Esophagus mucosa (tissue), 1 donor: ENCODE measurements at places on chromosomes 7 and 10.
A peak's percentile ranks its signal among the peaks of the same experiment; 100 is the strongest.

- ATAC-seq, result no peak
Observed at GRCh38 chr10:77180104-77180503, 457.5 kb downstream of the KCNMA1 start.

GRCh38 chr7:86931439-86931838 lies 128.0 kb downstream of the ELAPOR2 start:
- ATAC-seq, result no peak

GRCh38 chr7:142583446-142583845 lies 165.8 kb upstream of the PRSS1 start:
- peak; percentile 94 for ATAC-seq

DNA sequence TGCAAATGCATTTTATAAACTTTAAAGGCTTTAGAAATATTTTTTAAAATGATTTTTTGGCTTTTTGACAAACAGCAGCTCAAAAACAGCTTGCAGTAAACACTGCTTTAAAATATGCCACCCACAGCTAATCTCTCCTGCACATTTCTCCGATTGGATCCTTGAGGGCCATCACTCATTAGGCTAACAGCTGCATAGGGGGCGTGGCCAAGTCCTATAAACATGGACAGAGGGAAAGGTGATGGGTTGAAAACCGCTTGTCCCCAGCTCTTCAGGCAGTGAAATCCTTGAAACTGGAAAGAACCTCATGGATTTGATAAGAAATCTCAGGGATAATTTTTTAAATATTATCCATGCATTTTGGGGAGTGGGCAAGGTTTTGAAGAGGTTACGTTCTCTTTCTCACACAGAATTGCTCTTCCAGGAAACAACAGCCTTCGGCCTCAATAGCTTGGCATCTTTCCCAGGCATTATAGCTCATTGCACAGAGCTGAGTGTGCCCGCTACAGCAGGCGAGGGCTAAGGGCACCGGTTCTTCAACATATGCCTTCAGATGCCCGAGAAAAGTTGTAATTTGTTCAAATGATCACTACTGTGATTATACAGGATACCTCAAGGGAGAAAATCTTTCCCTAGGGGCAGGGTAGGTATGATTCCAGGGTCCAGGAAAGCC lies 1.7 kb downstream of the PLEKHS1 start:
- ATAC-seq, result peak; percentile 26

DNA sequence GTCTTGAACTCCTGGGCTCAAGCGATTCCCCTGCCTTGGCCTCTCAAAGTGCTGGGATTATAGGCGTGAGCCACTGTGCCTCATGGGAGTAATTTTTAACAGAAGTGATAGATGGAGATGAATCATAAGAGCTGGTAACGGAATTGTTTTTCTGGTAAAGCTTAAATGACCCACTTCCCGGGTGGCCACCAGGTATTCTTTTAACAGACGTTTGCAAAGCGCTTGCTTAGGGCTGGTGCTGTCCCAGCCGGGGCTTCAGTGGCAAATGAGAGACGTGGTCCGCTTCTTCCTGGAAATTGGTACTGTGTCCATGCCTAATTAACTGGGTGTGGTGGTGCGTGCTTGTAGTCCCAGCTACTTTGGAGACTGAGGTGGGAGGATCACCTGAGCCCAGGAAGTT lies 23.5 kb downstream of the CAMK1D start:
- ATAC-seq, result no peak

GRCh38 chr7:18941207-18941606 lies 176.2 kb downstream of the TWIST1 start:
- no peak for ATAC-seq

DNA sequence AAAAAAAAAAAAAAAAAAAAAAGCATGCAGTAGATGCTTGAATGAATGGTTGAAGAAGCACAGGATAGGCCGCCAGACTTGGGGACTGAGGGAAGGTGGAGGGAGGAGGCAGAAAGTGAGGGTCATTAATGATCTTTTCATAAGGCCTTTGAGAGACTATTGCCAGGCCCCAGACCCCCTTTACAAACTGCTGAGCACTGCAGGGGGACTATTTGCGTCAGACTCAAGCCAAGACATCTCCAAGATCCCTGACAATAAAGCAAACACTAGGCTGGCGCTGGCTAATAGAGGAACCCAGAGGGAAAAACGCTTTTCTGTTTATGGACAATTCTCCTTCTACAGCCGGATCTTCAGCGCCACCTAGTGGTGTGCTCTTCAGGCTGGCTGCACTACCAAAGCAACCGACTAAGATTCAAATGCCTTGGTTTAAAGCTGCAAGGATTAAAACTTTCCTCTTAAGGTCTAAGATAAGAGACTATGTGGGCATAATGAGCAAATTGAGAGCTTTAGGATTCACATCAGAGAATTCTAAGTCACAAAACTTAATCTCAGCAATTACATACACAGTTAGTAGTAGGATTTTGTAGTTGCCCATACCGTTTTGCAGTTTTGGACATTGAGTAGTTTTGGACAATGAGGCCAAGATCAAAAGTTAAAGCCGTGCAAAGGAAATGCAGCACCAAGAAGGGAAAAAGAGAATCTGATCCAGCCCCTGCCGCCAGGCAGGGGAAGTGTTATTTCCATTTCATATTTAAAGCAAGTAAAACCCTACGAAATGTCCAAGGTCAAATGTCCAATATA lies 17.9 kb upstream of the AGK start:
- ATAC-seq, result peak; percentile 79

GRCh38 chr7:75711656-75712514 lies 26.9 kb downstream of the HIP1 start:
- ATAC-seq, result no peak

- no peak for ATAC-seq
Observed at GRCh38 chr7:158815083-158815799, 14.1 kb downstream of the ESYT2 start.

- no peak for ATAC-seq
Observed at GRCh38 chr10:119613741-119614140, 17.0 kb upstream of the TIAL1 start.

DNA sequence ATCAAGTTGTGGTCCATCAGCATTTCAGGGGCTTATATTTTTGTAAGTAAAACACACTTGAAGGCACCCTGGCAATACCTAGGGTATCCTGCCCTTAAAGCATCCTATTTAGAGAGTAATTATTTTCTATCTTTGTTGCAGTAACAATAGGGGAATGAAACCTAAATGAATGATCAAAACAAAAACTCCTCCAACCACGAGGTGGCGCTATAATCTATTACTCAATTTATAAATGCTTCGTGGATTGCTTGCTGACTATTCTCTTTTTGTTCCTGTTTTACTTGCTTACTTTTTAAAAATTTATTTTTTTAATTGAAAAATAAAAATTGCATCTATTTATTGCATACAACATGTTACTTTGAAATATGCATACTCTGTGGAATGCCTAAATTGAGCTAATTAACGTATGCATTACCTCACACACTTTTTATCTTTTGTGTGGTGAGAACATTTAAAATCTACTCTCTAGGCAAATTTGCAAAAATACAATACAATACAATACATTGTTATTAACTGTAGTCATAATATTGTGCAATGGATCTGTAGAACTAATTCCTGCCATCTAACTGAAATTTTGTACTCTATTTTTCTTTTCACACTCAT lies 147.7 kb upstream of the BMPER start:
- no peak for ATAC-seq

GRCh38 chr7:42002654-42003053 lies 234.4 kb downstream of the GLI3 start:
- no peak for ATAC-seq

- no peak for ATAC-seq
Observed at GRCh38 chr7:111498391-111499007, 63.8 kb downstream of the IMMP2L start.

DNA sequence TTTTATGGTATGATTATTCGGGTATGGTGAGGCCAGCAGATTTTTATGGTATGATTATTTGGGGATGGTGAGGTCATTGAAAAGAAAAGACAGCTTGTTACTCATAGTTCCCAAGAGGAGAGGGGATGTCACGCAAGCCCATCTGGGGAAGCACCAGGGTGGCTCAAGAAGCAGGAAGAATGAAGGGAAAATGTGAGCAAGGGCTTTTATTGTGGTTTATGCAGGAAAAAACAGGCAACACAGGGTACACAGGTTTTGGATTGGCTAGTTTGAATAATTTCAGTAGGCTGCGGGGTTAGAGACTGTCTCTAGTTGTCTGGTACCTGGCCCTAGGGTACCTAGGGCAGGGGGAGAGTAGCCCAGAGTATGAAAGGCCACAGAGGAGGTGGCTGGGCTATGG lies 26.8 kb upstream of the DGKI start:
- ATAC-seq, result no peak

GRCh38 chr10:19488592-19489280 lies 327.5 kb upstream of the PLXDC2 start:
- ATAC-seq, result no peak

DNA sequence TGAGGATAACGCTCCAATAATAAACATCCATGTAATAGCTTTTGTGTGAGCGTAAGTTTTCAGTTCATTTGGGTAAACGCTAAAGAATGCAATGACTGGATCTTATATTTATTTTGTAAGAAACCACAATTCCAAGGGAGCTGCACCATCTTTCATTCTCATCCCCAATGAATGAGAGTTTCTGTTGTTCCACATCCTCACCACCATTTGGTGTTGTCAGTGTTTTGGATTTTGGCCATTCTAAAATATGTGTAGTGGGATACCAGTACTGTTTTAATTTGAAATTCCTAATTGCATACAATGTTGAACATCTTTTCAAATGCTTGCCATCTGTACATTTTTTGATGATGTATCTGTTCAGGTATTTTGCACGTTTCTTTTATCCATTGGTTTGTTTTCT lies 50.9 kb upstream of the SEMA3D start:
- no peak for ATAC-seq
